ENCODE measurements at places on chromosomes 4 and X.
A peak's percentile ranks its signal among the peaks of the same experiment; 100 is the strongest.

DNA sequence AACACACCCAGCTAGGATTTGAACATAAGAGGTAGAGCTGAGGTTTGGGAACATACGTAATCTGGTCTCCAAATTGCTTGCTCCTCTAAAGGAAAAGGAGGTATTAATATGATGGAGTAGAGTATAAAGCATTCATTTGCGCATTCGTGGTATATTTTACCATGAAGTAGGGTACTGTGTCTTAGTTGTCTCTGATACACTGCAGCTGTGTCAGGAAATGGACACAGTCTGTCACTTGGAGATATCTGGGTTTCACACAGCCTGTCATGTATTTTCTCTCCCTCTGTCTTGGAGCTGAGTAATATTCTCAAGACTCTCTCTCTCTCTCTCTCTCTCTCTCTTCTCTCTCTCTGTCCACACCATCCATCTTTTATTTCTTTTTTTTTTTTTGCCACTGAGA, 274.8 kb upstream of the UGT8 start:
- no peak for DNase-seq

DNA sequence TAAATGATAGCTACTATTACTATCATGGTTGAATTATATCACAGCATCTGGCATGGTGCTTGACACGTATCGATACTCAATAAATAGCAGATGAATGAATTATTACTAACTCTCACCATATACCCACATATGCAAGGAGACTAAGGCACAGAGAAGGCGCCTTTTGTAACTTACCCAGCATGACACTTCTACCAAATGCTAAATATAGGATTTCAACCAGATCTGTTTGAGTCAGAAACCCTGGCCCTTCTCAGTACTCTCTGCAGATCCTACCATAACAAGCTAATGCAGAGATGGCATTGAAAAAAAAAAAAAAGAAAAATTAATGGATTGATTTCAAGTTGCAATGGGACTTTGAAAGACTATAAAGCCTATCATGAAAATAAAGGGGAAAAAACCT, 219.5 kb downstream of the DHX15 start:
- DNase-seq = no peak

GRCh38 chrX:153353416-153353815, 19.5 kb downstream of the ZNF275 start:
- no peak for DNase-seq

GRCh38 chr4:15320121-15320678, 107.6 kb upstream of the C1QTNF7 start:
- DNase-seq = no peak

- DNase-seq = no peak
These were observed 122.5 kb downstream of the ARHGAP6 start for GRCh38 chrX:11543249-11543648.

GRCh38 chrX:96564595-96564994, 120.0 kb upstream of the DIAPH2 start:
- DNase-seq = no peak

DNA sequence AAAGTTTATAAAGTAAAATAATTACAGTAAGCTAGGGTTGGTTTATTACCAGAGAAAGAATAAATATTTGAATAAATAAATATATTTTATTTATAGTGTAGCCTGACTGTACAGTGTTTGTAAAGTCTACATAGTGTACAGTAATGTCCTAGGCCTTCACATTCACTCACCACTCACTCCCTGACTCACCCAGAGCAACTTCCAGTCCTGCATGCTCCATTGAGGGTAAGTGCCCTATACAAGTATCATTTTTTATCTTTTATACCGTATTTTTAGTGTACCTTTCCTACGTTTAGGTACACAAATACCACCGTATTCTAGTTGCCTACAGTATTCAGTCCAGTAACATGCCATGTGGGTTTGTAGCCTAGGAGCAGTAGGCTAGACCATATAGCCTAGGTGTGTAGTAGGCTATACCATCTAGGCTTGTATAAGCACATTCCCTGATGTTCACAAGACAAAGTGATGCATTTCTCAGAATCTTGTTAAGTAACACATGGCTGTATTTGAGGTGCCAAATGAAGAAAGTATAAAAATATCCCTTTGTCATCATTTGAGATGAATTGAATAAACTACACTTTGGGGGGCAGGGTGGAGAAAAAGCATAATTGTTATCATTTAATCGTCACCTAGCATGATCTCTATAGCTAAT, 14.7 kb upstream of the KLHL8 start:
- no peak for DNase-seq

GRCh38 chr4:8580321-8581093, at the start of gene GPR78:
GPR78 (plus strand) TSS chr4:8580392; CDS start chr4:8580983, 591 bp downstream.
- DNase-seq = peak; percentile 64

GRCh38 chrX:152926279-152926678, 28.4 kb downstream of the ZNF185 start:
- peak; percentile 62 for DNase-seq

GRCh38 chr4:107388736-107389274, 331.2 kb downstream of the PAPSS1 start:
- DNase-seq = no peak

GRCh38 chr4:81960961-81961360, 412.8 kb downstream of the HNRNPD start:
- no peak for DNase-seq

DNA sequence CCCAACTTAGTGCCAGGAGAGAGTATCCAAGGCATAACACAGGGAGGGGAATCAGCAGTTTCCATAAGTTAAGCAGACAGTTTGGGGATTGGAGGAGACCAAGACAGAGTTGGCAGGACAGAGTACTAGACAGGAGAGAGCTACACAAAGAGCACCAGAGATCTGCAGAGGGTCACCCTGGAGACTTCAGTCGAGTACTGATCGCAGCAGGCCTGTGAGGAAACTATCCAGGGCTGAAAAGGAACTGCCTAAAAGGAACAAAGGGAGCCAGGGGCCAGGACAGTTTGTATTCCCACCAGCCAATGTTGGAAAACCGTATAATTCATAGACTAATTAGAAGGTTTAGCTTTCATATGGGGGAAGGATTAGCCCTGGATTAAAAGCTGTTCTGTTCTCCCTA, 80.6 kb upstream of the ENPP6 start:
- DNase-seq = no peak

- DNase-seq = no peak
These were observed 36.6 kb downstream of the MAP7D3 start for GRCh38 chrX:136214551-136214950.

DNA sequence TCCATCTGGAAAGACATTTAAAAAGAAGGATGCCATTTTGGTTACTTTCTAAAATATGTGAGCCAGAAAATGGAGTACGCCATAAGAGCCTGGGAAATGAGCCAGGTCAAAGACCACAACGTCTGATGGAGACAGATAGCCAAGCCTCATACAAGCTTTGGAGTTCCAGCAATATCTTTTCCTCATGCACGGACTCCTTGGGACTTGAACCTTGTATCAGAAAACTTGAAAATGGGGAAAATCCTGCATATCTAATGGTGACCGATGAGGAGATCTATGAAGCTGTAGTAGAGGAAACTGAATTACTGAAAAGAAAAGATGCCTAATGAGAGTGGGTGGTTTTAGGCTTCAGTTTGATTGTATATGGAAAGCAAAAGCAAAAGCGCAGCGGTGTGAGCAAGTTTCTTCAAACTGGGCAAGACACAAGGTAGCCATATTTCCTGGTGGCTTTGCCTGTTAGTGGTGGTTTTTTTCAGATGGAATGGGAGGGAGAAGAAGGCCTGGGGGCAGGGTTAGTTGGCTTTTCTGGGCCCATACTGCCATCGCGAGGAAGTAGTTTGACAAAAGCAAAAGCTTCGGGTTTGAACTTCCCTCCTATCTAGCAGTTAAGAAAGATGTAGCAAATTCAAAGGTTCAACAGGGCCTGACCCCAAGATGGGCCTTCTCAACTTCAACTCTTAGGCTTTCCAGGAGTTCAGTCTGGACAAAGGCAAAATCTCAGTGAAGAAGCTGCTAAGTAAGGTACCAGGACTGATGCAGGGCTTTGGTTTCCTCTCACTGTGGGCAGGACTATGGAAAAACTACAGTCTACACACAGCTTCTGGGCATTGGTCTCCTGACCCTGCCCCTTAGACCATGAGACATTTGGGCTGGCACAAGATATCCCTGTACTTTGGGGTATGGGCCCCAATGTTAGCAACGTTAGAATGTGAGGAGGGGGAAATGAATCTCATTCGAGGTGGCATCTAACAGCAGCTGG, 210.0 kb upstream of the STK26 start:
- DNase-seq = no peak

- DNase-seq = no peak
These were observed 57.1 kb downstream of the ANAPC4 start for GRCh38 chr4:25433966-25434827.

GRCh38 chr4:88217169-88217568, 58.7 kb upstream of the ABCG2 start:
- DNase-seq = no peak

- no peak for DNase-seq
These were observed 14.3 kb downstream of the CBR4 start for GRCh38 chr4:168995537-168996295.

GRCh38 chr4:93184053-93184452, 644.5 kb upstream of the ATOH1 start:
- DNase-seq = peak; percentile 62

DNA sequence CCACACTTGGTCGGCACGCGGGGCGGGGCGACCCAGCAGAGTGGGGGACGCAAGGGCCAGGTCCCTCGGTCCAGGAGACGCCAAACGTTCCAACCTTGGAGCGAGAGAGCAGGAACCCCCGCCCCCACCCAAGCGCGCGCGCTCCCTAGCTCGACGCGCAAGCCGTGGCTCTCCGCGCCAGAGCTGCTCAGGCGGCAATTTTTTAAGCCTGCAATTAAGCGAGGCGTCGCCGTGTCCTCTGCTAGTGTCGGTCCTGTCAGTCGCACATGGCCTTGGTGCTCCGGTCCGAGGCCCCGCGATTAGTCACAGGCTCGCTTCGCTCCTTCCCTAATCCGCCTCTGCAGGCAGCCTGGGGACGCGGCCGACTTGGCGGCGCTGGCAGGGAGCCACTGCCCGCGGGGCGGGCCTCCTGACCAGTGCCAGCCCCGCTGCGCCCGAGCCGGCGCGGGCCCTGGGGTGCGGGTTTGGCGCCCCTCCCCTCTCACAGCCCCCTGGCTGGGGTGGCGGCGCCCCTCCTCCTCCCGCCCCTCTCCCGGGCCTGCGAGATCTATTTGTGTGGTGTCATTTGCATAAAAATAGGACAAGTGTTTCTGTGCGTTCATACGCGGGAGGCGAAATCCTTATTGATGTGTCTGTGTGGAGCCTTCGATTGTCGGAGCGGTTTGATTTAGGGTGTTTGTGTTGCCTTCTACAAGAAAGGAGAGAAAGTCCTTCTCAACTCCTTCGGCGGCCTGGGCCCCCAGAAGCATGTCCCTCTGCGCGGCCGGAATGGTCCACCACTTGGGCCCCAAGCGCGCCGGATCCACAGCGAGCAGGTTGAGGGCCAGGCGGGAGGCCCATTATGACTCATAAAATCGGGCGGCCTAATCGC, 9.8 kb upstream of the BCOR start:
- peak; percentile 49 for DNase-seq

DNA sequence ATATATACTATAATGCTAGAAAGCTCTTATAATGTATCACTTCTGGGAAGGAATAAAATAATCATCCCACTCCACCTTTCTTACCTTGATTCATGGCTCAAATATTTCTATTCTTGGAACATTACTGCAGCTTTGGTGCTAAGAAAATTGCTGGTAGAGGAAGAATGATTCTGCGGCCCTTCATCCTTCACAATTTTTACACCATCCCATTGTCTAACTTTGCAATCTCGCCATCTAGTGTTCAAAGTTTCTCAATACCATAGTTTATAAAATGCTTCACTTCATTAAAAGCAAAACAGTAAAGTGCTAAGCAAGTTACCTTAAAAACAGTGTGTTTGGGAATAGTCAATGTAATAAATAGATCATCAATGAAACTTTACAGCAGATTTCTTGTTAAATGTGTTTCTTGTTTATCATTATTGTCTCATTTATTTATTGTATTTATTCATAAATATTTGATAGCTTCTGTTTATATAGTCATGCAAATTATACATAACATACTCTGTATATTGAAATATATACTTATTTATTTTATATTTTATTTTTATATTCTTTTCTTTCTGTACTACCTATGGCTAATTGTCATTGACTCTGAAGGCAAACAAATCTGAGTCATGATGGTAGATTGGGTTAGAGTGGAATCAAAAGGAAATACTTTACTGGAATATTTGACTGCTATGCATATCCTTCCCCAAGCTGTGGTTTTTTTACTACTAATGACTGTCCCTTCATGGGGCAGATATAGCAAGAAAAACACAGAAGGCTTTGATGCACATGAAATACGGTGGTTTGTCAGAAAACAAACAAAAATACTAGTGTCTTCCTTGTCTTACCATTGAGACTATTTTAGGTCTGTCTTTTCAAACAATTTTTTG, 390.7 kb downstream of the MAPK10 start:
- peak; percentile 32 for DNase-seq

GRCh38 chr4:110486256-110486655, 10.3 kb downstream of the ENPEP start:
- DNase-seq = no peak

GRCh38 chr4:127732623-127733328, 2.6 kb downstream of the SLC25A31 start:
- DNase-seq = peak; percentile 35

Data from NCI-H2171 treated with DMSO at 0.1 percent for 48 hours (cell line).